IPS DF 19.7 (cell line): ENCODE measurements at places on chromosomes 12 and 14.

DNA sequence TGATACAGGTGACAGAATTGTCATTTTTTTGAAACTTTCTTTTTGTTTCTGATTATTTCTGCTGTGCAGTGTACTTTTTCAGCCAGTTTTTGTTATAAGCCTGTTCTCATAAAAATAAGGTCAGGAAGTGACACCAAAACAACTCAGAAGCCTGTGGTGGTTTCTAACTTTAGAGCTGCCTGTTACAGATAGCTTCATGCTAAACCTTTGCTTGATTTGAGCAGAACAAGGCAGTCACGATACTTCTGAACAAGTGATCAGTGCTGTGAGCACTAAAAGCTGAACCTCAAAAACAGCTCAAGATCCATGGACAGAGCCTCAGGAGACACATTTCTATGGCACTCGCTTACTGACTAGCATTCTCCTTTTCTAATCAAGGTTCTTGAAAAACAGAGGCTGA, 82.0 kb downstream of the PRKCH start:
- DNase-seq = no peak

DNA sequence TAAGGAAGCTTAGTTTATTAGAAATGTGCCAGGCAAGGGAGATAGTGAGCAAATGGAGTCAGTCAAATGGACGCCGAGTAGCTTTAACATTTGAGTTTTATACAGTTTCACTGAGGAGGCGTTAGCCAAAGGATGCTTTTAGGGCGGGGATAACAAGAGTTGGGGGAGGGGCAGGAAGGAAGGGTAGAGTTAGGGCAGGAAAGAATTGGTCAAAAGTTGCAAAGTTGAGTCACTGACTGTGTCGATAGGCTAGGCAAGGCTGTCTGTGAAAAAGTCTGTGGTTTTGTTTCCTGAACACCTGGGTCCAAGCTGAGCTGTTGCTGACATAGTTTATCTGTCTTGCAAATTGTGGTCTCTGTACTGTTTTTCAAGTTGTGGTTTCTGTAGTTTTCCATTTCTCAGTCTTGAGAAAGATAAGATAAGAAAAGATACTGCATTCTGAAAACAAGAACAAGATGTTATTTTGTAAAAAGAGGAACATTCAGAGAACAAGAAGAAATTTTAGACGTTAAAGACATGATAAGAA, 62.6 kb upstream of the RESF1 start:
- no peak for DNase-seq

- no peak for DNase-seq
These were observed 103.5 kb downstream of the FGD4 start for GRCh38 chr12:32502693-32503502.

GRCh38 chr14:96895658-96896271, 98.6 kb downstream of the VRK1 start:
- no peak for DNase-seq

GRCh38 chr14:22412926-22413411, 176.1 kb downstream of the DAD1 start:
- no peak for DNase-seq

- no peak for DNase-seq
These were observed 3.3 kb downstream of the ALDH6A1 start for GRCh38 chr14:74080820-74081460.

DNA sequence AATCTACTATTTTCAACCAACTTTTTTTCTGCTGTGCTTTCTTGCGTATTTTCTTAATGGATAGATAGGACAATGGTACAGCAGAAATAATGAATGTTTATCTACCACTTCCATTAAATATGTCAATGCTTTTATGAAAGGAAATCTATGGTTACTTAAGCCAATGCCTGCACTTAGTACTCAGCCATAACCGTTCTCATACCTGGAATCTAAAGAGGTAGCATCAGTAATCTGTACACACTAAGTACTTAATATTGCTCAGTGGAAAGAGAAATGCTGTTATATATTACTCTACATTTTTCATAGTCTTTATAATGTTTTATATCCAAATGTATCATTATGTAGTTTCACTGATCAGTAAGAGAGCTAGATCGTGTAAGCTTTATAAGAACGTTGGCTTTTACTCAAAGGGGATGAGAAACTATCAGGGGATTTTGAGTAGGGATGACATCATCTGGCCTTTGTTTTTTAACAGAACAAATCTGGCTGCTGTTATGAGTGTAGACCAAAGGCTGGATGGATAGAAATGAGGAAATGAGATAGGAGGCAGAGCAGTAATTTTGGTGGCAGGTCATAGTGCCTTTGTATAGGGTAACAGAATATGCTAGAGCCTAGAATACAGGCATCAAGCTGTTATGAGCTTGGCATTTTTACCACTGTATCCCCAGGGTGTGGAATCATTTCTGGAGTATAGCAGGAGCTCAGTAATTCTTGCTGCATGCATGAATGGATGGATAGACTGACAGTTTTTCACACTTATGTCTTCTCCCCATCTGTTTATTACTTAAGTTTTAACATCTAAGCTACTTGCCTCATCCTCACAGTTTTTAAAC, 34.0 kb downstream of the ALG10B start:
- no peak for DNase-seq

GRCh38 chr12:125852116-125852515, 786.9 kb downstream of the AACS start:
- DNase-seq = no peak

DNA sequence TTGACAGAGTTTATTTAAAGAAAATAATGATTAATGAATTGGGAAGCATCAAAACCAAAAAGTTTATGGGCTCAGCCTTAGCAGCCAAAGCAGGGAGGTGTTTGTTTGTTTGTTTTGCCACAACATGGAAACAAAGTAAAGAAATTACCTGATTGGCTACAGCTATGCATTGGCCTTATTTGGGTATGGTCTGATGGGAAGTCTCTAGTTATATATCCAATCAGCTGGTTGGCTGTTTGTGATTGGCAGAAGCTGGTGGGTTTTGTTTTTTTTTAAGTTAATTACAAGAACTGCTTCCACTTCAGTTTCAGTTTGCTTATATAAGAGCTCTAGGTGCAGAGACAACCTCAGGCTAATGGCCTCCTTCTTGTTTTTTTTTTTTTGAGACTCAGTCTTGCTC, 4.6 kb upstream of the LEMD3 start:
- DNase-seq = no peak

- no peak for DNase-seq
These were observed 86.9 kb downstream of the STON2 start for GRCh38 chr14:81313200-81313599.

- no peak for DNase-seq
These were observed 251.6 kb downstream of the PHLDA1 start for GRCh38 chr12:75779891-75780496.

- no peak for DNase-seq
These were observed 23.1 kb upstream of the PGF start for GRCh38 chr14:74978416-74978947.

GRCh38 chr12:33192226-33192625, 247.4 kb downstream of the SYT10 start:
- DNase-seq = no peak

GRCh38 chr12:6607751-6608591, 792 bp upstream of the CHD4 start:
- DNase-seq = no peak

- DNase-seq = no peak
These were observed 160.1 kb upstream of the CPNE8 start for GRCh38 chr12:39065455-39065854.

GRCh38 chr12:86666316-86666715, 410.1 kb upstream of the MGAT4C start:
- DNase-seq = no peak

- no peak for DNase-seq
These were observed 402.6 kb downstream of the FUT8 start for GRCh38 chr14:65815127-65815526.

DNA sequence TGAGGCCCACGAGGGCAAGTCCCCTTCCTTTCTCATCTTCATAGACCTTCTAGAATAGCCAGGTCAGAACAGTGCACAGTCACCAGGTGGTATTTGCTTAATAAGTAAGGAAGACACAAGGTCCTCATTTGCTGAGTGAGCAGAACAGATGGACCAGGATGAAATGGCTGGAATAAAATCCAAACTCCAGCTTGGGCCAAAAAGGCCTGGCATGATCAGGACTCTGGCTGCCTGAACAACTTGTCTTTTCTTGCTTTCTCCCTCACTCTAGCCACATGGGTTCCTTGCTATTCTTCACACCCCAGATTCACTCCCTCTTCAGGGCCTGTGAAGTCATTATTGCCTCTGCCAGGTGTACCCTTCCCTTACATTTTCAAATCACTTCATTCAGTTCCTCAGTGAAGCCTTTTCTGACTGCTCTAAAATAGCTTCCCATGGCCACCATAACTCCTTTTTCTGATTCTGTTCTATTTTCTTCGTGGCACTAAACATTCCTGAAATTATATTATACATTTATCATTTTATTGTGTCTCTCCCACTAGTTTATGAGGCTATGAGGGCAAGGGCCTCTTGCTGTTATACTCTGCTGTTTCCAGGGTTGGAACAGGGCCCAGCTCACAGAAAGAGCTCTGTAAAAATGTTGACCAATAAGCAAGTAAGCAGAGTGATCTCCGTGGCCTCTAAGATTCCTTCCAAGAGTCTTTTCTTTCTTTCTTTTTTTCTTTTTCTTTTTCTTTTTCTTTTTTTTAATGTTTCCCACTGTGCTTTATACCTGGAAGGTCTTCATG, 150.8 kb downstream of the TTC8 start:
- no peak for DNase-seq

DNA sequence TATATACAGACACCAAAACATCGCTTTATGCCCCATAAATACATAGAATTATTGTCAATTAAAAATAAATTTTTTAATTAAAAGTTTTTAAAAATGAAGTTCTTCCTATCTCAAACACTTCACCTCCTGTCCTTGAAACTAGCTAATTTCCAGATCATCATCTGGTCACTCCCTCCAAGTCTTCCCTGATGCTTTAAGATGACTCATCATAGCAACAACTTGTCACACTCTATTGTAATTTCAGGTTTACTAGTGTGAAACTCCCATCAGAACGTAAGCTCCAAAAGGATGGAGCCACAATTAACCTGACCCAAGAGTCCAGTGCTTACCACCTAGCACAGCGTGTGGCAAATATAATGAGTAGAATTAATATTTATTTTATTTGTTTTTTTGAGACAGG, 16.3 kb downstream of the GXYLT1 start:
- DNase-seq = no peak

DNA sequence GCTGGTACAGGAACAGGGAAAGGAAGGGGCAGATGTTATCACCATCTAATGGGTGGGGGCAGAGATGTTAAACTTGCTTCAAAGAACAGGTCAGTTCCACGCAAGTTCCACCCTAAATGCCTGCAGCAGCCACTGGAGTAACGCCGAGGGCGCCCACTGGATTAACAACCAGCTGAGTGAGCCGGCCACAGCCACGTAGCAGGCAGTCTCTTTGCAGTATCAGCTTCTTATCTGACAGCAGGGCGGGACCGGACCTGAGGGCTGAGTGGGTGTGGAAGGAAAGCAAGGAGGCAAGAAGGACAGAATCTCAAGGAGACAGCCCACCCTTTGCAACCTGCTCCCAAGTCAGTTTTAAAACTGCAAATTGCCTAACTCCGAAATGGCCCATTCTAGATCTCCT, 38.4 kb upstream of the FOXN3 start:
- DNase-seq = no peak

DNA sequence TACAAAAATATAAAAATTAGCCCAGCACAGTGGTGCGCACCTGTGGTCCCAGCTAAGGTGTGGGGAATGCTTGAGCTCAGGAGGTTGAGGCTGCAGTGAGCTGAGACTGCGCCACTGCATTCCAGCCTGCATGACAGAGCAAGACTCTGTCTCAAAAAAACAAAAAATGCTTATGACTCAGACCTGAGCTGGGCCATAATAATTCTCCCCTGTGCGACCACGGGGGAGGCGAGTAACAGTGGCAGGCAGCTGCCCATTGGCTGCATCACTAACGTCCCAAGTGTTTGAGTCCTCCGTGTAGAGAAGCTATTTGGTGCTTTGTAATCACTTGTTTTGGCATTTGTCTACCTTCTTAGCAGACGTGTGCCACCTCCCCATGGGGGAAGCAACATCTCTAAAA, 24.9 kb downstream of the PSMC1 start:
- no peak for DNase-seq

- no peak for DNase-seq
These were observed 81.3 kb downstream of the ERGIC2 start for GRCh38 chr12:29299633-29300032.

DNA sequence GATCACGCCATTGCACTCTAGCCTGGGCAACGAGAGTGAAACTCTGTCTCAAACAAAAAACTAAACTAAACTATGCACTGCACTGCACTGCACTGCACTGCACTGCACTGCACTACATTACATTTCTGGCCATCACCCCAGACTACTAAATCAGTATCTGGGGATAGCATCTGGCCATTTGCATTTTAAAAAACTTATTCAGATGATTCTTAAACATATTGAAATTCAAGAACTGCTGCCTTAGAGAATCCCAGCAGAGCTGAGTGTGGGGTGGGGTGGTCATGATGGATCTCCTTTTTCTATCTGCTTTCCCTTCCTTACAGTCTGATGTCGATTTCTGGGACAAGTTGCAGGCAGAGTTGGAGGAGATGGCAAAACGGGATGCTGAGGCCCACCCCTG, 13.6 kb downstream of the PEX5 start:
- no peak for DNase-seq

DNA sequence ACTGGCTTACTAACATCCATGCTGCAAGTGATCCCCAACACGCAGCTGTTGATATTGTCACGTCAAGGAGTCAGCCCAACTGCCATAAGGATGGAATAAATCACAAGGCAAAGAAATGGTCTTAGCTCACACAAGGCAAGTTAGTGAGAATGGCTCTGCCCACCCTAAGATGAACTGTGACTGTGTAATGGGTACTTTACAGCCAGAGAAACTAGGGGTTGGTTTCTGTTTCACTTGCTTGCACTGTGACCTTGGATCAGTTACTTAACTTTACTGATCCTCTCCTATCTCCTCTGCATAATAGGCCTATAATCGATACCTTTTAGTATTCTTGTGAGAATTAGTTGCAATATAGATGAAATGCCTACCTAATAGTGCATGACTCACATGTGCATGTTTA, 52.2 kb upstream of the ANO2 start:
- DNase-seq = no peak

DNA sequence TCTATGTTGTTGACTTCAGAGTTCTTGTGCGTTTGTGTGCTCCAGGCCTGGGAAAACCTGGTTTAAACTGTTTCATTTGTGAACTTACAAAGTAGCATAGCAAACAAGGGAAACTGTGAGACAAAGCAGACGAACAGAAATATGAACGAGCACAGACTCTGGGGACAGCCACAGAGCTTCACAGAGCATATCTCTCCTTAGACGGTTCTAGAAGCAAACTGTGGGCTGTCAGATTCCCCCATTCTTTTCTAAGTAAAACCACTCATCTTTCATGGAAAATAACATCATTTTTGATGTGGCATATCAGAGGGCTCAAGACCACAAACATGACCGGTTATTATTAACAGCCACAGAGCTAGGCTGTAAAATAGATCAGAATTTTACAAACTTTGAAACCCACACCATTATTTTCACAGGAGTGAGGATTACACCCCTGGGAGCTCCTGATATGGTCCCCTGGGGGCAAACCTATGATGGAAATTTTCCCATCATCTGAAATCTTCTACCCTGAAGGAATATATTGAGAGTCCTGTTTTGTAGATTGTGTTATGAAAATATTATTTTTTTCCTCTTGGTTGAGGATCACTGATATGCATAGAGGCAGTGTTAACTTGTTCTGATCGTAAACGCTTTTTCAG, 102.0 kb downstream of the ADGRD1 start:
- no peak for DNase-seq

- DNase-seq = no peak
These were observed 7.6 kb upstream of the RAD51AP1 start for GRCh38 chr12:4530982-4531586.

GRCh38 chr12:112468046-112468445, 49.3 kb downstream of the PTPN11 start:
- DNase-seq = no peak

- no peak for DNase-seq
These were observed 68.0 kb upstream of the SLCO1C1 start for GRCh38 chr12:20627001-20627588.
